Ascending aorta (tissue), 2 donors: ENCODE measurements at places on chromosomes 13 and 19. TPM values are rescaled to one million over a fixed set of nuclear protein-coding genes. Genes with fewer than 3 reads are reported as not detected.

- peaks cover 6% of the 10 kb centered on the region for H3K36me3 ChIP-seq
- H3K4me3 ChIP-seq = no peak overlapping the region
- no peak overlapping the region for H3K27ac ChIP-seq
- no peak for DNase-seq
- H3K27me3 ChIP-seq = no peaks in the 10 kb centered on the region
Observed at GRCh38 chr13:52377898-52378297, 28.1 kb downstream of the THSD1 start.

DNA sequence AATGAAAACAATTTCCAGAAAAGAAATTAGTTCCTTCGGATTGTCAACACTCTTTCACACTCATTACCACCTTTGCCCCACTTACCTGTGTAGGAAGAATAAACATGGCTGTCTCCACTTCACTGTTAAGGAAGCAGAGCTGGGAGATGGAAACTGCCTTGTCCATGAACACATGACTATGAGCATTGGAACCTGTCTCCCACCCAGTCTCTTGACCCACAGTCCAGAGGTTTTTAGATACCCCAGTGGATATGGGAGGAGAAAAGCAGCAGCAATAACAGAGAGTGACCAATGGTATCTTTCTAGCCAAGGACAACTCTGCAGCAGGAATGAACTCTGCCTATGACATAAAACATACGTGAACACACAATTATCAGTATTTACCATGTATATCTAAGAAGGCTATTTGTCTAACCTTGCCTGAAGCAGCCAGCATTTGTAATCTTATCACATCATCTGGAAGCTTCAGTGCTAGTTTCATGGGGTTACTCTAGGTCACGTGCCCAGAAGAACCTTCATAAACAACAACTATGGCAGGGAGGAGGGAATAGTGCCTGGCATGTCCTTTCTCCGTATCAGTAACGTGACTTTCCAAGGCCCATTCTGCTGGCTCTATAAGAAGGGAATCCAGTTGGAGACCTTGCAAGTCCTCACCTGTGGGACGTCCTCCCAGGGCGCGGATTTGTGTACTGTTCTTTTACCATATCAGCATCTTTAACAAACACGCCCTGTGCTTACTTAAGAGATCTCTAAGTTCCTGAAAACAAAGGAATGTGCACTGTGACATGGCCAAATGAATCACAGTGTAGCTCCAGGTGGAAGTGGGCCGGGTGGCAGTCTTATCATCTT, 221.8 kb upstream of the UBL3 start:
- H3K27ac ChIP-seq = no peak overlapping the region
- no peak for DNase-seq
- H3K36me3 ChIP-seq = no peaks in the 10 kb centered on the region
- no peak overlapping the region for H3K4me3 ChIP-seq

- H3K4me1 ChIP-seq = peaks cover 8% of the 10 kb centered on the region
- H3K36me3 ChIP-seq = peaks cover 54% of the 10 kb centered on the region
- H3K4me3 ChIP-seq = no peak overlapping the region
- no peak overlapping the region for H3K27ac ChIP-seq
- H3K27me3 ChIP-seq = no peaks in the 10 kb centered on the region
- no peak for DNase-seq
Observed at GRCh38 chr13:31154939-31155338, 6.8 kb downstream of the HSPH1 start.

ZNF223 gene
- total RNA-seq = not detected

PSG7 gene
- not detected for total RNA-seq
